Smooth muscle cell of the coronary artery (primary cell): ENCODE measurements at places on chromosomes 16 and 17. TPM values are rescaled to one million over a fixed set of nuclear protein-coding genes. Genes with fewer than 3 reads are reported as not detected.

C17orf107 gene
- 2.1 and 7.4 TPM in 2 replicates for total RNA-seq

TOX3 gene
- total RNA-seq = not detected in 2 replicates

NPW gene
- total RNA-seq = 0.23 and 0.60 TPM in 2 replicates

GPR179 gene
- total RNA-seq = not detected in 2 replicates

ESRP2 gene
- under 0.01 TPM in 1 of 2 replicates, not detected in the other for total RNA-seq

CCDC40 gene
- 1.8 and 4.2 TPM in 2 replicates for total RNA-seq

CDH11 gene
- total RNA-seq = 983 and 1,255 TPM in 2 replicates

TEKT5 gene
- total RNA-seq = not detected in 2 replicates

USP43 gene
- under 0.01 TPM in 1 of 2 replicates, not detected in the other for total RNA-seq

SMIM36 gene
- total RNA-seq = not detected in 2 replicates

ADCY7 gene
- 46.2 and 113 TPM in 2 replicates for total RNA-seq

HBQ1 gene
- not detected in 2 replicates for total RNA-seq

KIF2B gene
- not detected in 2 replicates for total RNA-seq

FNDC8 gene
- total RNA-seq = not detected in 2 replicates

CRYBA1 gene
- total RNA-seq = 0.70 TPM in 1 of 2 replicates, not detected in the other

NLE1 gene
- total RNA-seq = 16.4 and 19.3 TPM in 2 replicates

AANAT gene
- total RNA-seq = not detected in 2 replicates

HCRT gene
- not detected in 2 replicates for total RNA-seq

KLHL10 gene
- 0.08 and 0.12 TPM in 2 replicates for total RNA-seq

TBC1D3I gene
- 0.08 TPM in 1 of 2 replicates, not detected in the other for total RNA-seq

TLCD1 gene
- total RNA-seq = 4.4 and 5.3 TPM in 2 replicates

TBC1D3C gene
- total RNA-seq = not detected in 2 replicates

C17orf78 gene
- not detected in 2 replicates for total RNA-seq

CSNK1D gene
- 44.6 and 47.1 TPM in 2 replicates for total RNA-seq

CTRB2 gene
- total RNA-seq = not detected in 2 replicates

RAB11FIP4 gene
- 0.15 and 18.3 TPM in 2 replicates for total RNA-seq

MPV17L gene
- 0.15 and 0.35 TPM in 2 replicates for total RNA-seq

KRTAP9-2 gene
- total RNA-seq = not detected in 2 replicates

SPN gene
- under 0.01 TPM in 1 of 2 replicates, not detected in the other for total RNA-seq

ABCA3 gene
- 1.2 and 1.7 TPM in 2 replicates for total RNA-seq

TMEM235 gene
- total RNA-seq = not detected in 2 replicates

TUBB3 gene
- total RNA-seq = 294 and 447 TPM in 2 replicates

GNAO1 gene
- total RNA-seq = 0.12 TPM in 1 of 2 replicates, not detected in the other

ADAP2 gene
- total RNA-seq = 0.30 and 2.0 TPM in 2 replicates

ZSCAN10 gene
- total RNA-seq = not detected in 2 replicates

CNTNAP4 gene
- not detected in 2 replicates for total RNA-seq

RAB37 gene
- total RNA-seq = 0.15 TPM in 1 of 2 replicates, not detected in the other

PRR35 gene
- total RNA-seq = under 0.01 TPM in 1 of 2 replicates, not detected in the other

BRICD5 gene
- total RNA-seq = 2.9 and 4.0 TPM in 2 replicates

PCYT2 gene
- 42.8 and 43.9 TPM in 2 replicates for total RNA-seq

ATP6V0C gene
- 5.1 and 8.2 TPM in 2 replicates for total RNA-seq

MIS12 gene
- 5.6 and 13.5 TPM in 2 replicates for total RNA-seq

RNF157 gene
- 2.3 TPM in 1 of 2 replicates, not detected in the other for total RNA-seq

SLC6A2 gene
- not detected in 2 replicates for total RNA-seq

CHD3 gene
- 179 and 468 TPM in 2 replicates for total RNA-seq
